Activated CD8-positive, alpha-beta T cell treated with anti-CD3 and anti-CD28 coated beads for 36 hours (primary cell): ENCODE measurements at places on chromosomes 2 and 18. TPM values are rescaled to one million over a fixed set of nuclear protein-coding genes. Genes with fewer than 3 reads are reported as not detected.

DNA sequence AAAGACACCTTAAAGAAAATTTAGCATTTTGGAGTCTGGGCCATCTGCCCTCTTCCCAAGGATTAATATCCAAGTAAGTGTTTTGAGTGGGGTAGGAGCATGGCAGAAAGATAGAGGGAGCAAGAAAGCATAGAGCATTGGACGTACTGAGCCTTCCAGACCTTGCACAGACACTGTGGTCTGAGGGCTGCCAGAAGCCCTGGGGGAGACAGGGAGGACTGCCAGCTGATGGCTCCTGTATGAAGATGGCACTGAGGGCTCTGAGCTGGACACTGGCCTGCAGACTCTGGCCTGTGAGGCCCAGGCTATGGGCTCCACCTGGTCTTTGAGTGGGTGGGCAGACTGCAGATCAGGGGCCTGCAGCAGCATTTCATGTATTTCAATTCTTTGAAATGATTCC lies 2.9 kb upstream of the PKDCC start:
- DNase-seq = no peak

Gene ELOA2
- not detected for total RNA-seq

Gene SCN2A
- not detected for total RNA-seq

GRCh38 chr2:211837706-211838105 lies 700.9 kb downstream of the ERBB4 start:
- no peak for DNase-seq

DNA sequence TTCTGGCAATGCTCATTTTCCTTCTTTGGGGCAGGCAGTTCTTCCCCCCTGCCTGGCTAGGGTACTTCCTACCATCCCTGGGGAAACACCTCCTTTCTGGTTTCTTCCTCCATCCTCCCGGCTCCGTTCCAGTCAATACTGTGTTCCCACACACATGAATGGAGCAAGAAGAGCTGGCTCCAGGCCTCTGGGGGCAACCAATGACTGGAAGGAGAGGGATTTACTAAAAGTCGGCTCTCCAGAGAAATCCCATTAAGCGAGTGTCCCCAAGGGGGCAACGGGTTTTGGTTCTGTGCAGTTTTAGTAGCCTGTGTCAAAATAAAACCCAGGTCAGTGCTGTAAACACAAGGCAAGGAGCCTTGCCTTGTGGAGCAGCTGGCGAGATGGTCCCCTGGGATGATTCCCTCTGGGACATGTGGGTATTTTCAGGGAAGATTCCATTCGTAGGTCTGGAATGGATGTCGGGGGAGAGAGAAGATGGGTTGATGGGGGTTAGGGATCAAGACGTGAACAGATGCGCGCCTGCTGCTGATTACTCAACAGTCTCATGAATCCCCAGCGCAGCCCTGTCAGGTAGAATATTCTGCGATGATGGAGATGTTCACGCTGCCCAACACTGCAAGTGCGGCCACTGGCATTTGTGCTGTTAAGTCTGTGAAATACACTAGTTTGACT lies 32.0 kb downstream of the EMILIN2 start:
- no peak for DNase-seq
